NCI-H1436 treated with DMSO at 0.1 percent for 48 hours (cell line): ENCODE measurements at places on chromosomes 1 and 21.

GRCh38 chr21:29394051-29394450 is 95.3 kb downstream of the BACH1 start:
- DNase-seq, result no peak

DNA sequence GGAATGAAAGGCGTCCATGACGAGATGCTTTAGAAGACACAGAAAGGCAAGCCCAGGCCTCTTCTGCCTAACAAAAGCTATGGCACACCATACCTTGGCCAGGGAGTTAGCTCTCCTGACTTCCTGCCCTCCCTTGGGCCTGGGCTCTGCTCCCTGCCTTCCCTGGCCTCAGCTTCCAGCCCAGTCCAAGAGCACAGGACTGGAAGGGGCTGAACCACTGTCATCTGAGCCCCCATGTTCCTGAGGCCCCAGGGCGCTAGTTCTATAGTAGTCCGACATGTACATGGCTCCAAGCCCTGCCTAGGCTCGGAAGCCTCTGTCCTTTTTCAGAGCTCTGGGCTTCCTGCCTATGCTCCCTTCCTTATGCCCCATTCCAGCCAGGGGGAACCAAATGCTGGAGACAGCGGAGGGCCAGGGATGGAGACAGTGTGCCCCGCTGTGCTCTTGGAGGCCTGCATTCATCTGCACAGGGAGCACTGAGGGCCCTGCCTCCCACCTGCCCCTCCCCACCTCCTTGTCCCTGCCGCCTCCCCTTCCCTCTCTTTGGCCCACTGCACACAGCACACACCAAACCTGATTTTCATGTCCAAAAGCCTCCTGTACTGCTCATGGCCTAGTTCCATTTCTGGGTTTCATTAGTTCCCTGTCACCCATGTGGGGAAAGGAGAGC is 240.1 kb downstream of the RHOU start:
- DNase-seq, result no peak

DNA sequence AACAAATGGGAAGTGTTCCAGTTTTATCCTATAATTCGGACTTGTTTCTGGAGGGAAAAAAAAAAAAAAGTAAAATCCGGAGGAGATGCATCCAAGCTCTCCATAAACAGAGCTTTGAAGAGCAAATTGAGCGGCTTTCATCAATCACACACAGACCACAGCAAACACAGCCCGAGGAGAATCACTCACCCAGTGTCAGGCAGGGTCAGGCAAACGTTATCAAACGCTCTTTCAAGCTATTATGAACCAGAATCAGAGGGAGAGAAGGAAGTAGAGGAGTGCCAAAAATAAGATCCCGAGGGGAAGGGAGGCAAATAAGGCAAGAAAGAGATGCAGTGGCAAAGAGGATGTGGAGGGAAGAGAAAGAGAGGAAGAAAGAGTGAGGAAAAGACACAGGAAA is 188.3 kb upstream of the CAMK1G start:
- DNase-seq, result no peak

- no peak for DNase-seq
Observed at GRCh38 chr1:119340861-119341261, 27.7 kb upstream of the HAO2 start.

GRCh38 chr1:178283409-178283808 is 189.5 kb downstream of the RASAL2 start:
- DNase-seq, result no peak
